ENCODE measurements at places on chromosomes 6 and 20. TPM values are rescaled to one million over a fixed set of nuclear protein-coding genes. Genes with fewer than 3 reads are reported as not detected.

TUBB1 gene
- 0.31 TPM for total RNA-seq

ZNF334 gene
- total RNA-seq: 37.6 TPM

HLA-DQB1 gene
- 0.63 TPM for total RNA-seq

NKX2-4 gene
- not detected for total RNA-seq

PABPC1L gene
- 13.8 TPM for total RNA-seq

ZNF831 gene
- not detected for total RNA-seq

MMS22L gene
- 39.4 TPM for total RNA-seq

LBP gene
- total RNA-seq: not detected

CARMIL1 gene
- 34.7 TPM for total RNA-seq

TRIM15 gene
- not detected for total RNA-seq

RBPJL gene
- total RNA-seq: not detected

KCNG1 gene
- total RNA-seq: 27.5 TPM

MMP24OS gene
- 8.5 TPM for total RNA-seq

FGD2 gene
- total RNA-seq: 2.2 TPM

MAS1 gene
- 0.31 TPM for total RNA-seq

SRMS gene
- total RNA-seq: not detected

IRF4 gene
- total RNA-seq: not detected

LGSN gene
- 0.63 TPM for total RNA-seq

TFAP2C gene
- 6.9 TPM for total RNA-seq

RIPPLY2 gene
- 11.3 TPM for total RNA-seq

FHL5 gene
- total RNA-seq: 0.63 TPM

HIVEP2 gene
- 166 TPM for total RNA-seq

TSHZ2 gene
- 1.9 TPM for total RNA-seq

PRND gene
- total RNA-seq: 1.9 TPM

WFDC10B gene
- total RNA-seq: not detected

CLDN20 gene
- total RNA-seq: not detected

OR2J1 gene
- total RNA-seq: not detected

CSNK2A1 gene
- total RNA-seq: 244 TPM
